ENCODE measurements at places on chromosomes 2 and 18.

DNA sequence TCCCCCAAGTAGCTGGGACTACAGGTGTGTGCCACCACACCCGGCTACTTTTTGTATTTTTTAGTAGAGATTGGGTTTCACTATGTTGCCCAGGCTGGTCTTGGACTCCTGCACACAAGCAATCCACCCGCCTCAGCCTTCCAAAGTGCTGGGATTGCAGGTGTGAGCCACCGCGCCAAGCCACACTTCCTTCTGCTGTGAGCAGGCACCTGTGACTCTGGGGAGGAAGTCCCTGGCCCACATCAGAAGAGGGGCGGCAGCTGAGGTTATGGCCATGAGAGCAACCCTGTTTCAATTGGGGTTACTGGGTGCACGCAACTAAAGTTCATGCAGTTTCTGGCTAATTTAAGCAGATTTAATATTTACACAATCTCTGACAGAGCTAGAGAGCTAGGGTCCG is 91.0 kb downstream of the PLB1 start:
- no peak for DNase-seq

DNA sequence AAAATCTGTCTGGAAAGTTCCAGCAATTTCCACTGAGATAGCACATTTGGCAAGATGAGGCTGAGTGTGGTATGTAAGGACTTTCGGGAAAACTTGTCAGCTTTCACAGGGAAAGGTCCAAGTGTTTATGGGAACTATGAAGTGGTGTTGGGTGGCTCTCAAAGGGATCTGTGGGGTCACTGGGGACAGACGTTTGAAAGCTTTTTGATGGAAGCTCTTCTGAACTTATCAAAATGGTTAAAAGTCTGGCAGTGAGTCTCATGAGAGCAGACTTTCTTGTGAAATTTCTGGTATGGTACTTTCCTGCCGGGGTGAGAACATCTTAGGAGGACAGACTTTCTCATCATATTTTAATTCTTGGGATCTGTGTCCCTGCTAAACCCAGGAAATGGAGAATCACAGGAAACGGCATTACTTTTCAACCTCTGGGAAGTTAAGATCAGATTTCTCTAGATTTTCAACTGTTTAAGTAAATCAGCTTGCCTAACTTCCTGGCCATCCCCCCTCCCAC is 546.3 kb upstream of the ZEB2 start:
- no peak for DNase-seq

- DNase-seq, result peak; percentile 22
Measured at GRCh38 chr2:99338029-99338585, 918 bp downstream of the EIF5B start.

DNA sequence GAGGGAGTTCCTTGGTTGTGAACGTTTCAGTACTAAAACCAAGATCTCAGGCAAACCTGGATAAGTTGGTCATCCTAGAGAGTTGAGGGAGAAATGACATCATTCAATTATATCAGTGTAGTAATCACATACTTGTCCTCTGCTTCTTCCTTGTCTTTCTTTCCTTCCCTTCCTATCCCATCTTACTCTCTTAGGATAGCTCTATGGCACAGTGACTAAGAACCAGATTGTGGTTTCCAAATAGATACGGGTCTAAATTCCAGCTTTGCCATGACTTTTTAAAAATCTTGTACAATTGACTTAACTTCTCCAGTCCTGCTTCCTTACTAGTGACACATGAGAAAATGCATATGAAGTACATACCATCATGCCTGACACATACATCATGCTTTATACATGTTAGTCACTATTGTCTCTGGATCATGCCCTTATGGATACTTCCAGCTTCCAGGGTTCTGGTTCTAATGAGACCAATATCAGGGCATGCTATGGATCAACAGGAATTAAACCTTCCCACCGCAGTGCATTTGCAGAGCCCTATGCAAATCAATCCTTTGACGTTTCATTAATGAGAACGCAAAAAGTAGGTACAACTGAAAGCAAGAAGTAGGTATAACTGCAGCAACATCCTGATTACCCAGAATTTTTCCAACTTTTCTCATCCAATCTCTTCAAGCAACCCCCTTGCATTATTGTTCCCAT is 168.0 kb upstream of the KLF7 start:
- DNase-seq, result no peak

DNA sequence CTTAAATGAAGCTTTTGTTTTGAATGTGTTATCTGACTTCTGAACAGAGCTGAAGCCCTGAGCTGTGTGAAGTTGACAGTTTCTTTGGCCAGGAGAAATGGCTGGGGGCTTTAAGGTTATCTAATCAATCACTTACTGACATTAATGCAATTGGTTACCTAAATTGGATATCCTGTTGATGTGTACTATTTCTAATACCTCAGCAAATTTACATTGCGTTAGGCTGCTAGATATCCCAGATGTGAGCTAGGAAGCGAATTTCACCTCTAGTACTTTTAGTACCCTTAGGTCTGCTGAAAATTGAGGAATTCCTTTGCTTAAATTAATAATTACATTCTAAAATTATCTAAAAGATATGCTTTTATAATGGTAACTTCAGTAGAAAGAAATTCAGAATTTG is 102.0 kb downstream of the LCLAT1 start:
- no peak for DNase-seq

DNA sequence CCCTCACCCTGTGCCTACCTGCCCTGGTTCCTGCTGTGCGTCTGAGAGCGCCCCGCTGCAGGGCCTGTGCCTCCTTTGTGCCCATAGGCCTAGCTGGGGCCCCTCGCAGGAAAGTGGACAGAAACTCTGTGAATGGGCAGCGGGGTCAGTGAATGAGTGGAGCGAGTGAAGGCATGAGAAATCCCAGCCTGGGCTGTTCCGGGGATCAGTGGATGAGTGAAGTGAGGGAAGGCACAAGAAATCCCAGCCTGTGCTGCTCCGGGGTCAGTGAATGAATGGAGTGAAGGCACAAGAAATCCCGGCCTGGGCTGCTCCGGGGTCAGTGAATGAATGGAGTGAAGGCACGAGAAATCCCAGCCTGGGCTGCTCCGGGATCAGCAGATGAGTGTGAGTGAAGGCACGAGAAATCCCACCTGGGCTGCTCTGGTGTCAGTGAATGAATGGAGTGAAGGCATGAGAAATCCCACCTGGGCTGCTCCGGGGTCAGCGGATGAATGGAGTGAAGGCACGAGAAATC is 2.0 kb downstream of the COLEC11 start:
- DNase-seq, result no peak

GRCh38 chr2:203713381-203713780 is 6.9 kb downstream of the CD28 start:
- no peak for DNase-seq

DNA sequence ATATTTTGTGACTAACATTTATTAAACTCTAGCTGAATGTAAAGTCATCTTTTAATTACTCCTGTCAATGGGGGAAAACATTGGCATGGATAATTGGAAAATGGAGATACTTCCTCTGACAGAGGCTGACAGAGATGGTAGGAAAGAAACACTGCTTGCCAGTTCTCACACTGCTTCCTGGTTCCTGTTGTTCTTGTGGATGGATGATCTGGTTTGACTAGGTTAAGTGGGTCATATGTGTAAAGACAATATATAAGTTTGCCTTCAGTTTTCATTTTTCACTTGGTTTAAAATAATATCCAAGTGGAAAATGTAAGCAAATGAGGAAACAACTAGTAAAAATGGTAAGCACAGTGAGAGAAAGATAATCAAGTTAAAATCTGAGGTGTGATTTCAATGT is 188.8 kb upstream of the CWC22 start:
- DNase-seq, result peak; percentile 46
